Memory B cell (primary cell): ENCODE measurements at places on chromosomes 6 and 20.

- no peak for DNase-seq
These were observed at the start of gene PTK7 for GRCh38 chr6:43075670-43076463. Gene PTK7 (plus strand): TSS chr6:43076314. CDS start chr6:43076489, 175 bp downstream.

GRCh38 chr6:35533981-35534380, 21.3 kb upstream of the TULP1 start:
- no peak for DNase-seq

GRCh38 chr6:36827261-36828079, 11.8 kb downstream of the CPNE5 start:
- DNase-seq = no peak

DNA sequence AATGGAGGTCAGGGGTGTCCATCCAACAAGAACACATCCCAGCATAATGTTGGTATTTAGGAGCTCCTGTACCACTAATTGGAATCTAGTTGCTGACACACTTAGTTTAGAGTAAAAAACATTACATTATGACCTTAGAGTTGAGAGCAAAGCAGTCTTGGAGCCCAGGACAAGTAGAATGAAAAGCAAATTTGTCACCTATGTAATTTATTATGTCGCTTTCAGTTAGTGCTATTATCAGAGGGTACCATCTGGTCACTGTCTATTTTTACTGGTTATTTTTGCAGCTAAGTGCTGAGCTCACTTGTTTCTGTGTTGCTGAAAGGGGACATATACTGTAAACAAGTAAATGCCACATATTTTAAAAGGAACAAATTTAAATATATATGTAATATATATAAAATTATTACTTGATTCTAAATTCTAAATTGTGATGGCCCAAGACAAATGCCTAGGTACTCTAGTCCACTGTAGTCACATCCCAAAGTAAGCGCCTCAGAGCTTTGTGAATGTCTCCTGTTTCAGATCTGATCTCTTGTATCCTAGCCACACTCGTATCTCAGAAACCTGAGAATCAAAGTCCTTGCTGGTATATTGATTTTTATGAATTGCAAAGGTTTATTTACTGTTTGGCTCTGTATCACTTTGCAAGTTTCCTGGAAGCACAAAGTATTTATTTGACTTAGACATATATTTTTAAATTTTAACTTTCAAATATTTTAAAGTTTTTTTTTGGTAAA, 148.6 kb upstream of the MAN1A1 start:
- no peak for DNase-seq

DNA sequence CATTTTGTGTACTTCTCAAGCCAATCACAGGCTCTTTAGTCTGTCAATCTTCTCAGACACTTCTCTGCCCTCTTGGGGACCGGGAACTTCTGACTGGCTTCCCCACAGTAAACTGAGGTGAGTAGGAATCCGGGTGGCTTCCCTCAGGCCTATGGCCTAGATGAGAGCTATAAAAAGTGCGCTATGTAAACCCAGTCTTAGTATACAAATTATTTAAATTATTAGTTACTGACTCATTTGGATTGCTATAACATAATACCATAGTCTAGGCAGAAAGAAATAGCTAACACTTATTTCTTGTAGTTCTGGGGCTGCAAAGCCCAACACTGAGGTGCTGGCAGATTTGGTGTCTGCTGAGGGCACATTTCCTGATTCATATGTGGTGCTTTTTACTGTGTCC, 109.2 kb upstream of the MCHR2 start:
- no peak for DNase-seq

GRCh38 chr20:36929290-36929689, 22.2 kb downstream of the SAMHD1 start:
- no peak for DNase-seq

- DNase-seq = no peak
These were observed 614.6 kb downstream of the DHX35 start for GRCh38 chr20:39576771-39577170.
